GM23248 (cell line): ENCODE measurements at places on chromosomes 7 and 10.

DNA sequence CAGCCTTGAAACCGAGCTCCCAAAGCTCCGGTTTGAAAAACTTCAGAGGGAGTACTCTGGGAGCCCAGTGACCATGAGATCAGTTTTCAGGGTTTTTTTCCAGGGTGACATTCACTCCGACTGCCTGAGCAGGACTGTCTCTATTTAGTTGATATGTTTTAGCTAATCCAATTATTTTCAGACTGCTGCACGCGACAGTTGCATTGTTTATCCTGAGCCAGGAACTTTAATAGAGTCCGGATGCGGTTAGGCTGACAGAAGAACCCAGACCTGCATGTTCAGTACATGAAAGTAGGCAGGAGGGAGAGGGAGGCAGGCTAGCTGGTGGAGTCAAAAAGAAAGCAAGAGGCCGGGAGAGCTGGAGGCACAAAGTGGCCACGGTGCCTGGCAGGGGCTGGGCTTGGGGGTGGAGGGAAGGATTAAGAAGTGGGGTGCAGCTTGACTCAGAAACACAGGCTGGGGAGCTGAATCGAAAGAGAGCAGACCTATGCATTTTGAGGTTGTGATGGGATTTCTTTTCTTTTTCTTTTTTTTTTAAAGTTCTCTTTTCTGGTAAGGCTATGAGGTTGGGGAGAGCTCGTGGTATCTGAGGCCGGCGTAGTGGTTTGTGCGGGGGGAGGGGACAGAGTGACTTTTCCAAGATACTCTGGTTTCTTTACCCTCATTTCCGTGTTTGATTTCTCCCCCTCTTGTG is 5.7 kb downstream of the GATA3 start:
- peak; percentile 27 for DNase-seq

- DNase-seq: peak; percentile 96
These were observed 45.4 kb downstream of the CHST3 start for GRCh38 chr10:72009425-72010081.

GRCh38 chr10:34759161-34759836 is 55.8 kb downstream of the PARD3 start:
- no peak for DNase-seq

- DNase-seq: peak; percentile 75
These were observed 46.2 kb downstream of the GPAM start for GRCh38 chr10:112137154-112137987.

DNA sequence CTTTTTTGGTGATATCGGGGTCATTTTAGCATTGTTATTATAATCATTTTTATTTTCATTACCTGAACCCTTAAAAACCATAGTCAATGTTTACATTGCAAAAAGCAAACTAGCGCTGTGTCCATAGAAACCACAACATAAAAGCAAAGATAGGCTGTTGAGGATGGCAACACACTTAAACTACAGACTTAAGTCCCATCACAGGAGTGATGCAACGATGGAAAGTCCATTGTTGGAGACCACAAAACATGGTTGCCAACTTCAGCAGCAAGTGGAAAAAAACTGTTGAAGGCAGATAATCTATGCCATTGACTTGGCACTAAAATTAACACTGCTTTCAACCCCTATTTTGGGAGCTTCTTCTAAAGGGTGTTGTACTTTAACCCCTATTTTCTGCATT is 398.8 kb upstream of the IGFBP3 start:
- DNase-seq: no peak

- no peak for DNase-seq
These were observed 86.0 kb downstream of the CH25H start for GRCh38 chr10:89120931-89121763.
